ENCODE measurements at places on chromosomes 11 and 22. TPM values are rescaled to one million over a fixed set of nuclear protein-coding genes. Genes with fewer than 3 reads are reported as not detected.

Gene PTGDR2
- total RNA-seq: 1.4 TPM

- H3K4me1 ChIP-seq: no peaks in the 10 kb centered on the region
- no peaks in the 10 kb centered on the region for H3K27me3 ChIP-seq
- DNase-seq: no peak
- H3K27ac ChIP-seq: no peak overlapping the region
- no peak overlapping the region for H3K4me3 ChIP-seq
Observed at GRCh38 chr11:64376071-64376470, 17.1 kb downstream of the RPS6KA4 start.

Gene TENM4
- total RNA-seq: not detected

Gene THAP12
- 56.1 TPM for total RNA-seq

Gene LDLRAD3
- not detected for total RNA-seq
